Central memory CD4-positive, alpha-beta T cell (primary cell): ENCODE measurements at places on chromosomes 16 and 17.
A peak's percentile ranks its signal among the peaks of the same experiment; 100 is the strongest.

GRCh38 chr17:19979917-19980770 lies 2.5 kb upstream of the AKAP10 start:
- DNase-seq: no peak

DNA sequence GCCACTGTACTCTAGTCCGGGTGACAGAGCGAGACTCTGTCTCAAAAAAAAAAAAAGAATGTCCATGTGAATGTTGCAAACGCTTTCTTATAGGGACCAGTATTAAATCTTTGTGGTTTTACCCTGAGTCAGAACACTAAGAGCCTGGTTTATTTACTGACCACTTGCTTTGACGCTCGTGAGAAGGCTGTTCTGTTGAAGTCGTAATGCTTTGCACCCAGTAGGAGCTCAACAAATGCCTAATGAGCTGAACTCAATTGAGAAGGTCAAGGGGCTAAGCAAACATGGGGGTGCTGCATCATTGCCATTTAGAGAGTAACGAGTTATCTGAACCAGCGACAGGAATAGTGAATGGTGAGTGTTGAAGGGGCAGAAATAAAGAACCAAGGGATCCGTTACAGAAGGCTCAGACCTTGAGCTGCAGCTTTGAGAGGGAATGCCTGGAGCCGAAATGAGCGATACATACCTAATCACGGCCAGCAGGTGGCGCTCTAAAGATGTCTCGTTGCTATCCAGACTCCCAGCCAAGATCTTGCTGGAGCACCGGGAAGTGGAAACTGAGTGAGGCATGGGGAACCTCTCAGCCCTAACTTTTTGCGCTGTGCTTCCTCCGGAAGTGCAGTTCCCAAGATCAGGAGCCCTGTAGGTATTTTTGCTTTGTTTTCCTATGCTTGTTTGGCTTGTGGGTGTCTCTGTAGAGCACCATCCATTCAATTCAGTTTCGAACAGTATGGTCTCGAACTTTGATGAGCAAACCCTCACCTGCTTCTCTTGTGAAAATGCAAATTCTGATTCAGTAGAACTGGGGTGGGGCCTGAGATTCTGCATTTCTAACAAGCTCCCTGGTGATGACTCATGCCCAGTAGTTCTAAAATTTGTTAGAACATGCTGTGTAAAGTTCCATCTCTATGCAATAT lies 12.6 kb upstream of the RNF222 start:
- peak; percentile 66 for DNase-seq

GRCh38 chr16:46883353-46883689 lies 841 bp upstream of the GPT2 start:
- DNase-seq: no peak

DNA sequence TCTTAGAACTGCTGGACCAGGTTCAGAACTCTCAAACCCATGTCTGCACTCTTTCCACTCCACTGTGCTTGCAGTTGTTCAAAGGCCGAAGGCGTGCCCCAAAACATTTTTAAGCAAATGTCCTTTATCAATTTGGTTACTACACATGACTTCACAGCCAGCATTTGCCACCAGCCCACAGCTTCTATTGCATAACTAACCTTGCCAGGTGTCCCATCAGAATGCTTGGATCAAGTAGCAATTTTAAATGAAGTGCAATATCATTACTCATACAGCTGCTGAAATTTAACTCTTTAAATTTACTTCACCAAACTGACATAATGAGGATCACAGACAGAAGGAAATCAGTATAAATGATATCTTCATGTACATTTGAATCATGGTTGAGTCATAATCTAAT lies 29.8 kb upstream of the HS3ST3A1 start:
- DNase-seq: no peak

DNA sequence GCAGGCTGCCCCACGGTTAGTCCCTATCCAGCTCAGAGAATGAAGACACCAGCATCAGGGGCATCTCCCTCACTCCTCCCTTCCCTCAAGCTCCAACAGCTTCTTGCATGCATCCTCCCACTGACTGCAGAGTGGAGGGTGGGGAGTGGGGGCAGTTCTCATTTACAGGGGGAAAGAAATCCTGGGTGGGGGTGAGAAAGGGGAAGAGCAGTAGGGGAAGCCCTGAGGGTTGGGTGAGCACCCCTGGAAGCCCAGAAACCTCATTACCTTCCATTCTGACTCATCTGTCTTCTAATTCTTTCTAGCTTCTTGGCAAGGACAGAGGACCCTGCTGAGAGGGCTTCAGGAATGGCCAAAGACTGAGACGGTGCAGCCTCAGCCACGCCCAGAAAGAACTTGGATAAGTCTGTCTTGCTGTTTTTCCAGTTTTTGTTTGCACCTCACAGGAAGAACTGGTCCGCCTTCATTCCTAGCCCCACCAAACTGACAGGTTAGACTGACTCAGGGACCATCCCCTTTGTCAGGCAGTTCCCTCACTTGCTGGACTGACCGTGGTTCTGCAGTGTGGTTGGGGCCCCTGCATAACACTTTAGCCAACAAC lies 52.5 kb upstream of the WSB1 start:
- DNase-seq: no peak

DNA sequence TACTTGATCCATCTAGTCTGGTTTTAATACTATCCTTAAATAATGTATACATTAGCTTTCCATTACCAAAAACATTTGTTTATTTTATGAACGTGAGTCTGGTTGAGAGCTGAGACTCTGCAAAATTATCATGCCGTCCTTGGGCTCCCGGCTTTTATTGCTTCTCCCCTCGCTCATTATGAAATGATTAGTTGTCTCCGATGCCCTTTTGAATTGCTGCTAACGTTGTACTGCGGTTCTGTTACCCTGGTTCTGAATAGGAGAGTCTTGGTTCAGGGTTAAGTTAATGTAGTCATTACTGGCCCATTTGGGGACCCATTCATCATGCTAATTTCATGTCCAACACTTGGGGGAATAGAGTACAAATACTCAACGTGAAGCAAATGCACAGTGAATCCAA lies 12.8 kb downstream of the XYLT1 start:
- no peak for DNase-seq

DNA sequence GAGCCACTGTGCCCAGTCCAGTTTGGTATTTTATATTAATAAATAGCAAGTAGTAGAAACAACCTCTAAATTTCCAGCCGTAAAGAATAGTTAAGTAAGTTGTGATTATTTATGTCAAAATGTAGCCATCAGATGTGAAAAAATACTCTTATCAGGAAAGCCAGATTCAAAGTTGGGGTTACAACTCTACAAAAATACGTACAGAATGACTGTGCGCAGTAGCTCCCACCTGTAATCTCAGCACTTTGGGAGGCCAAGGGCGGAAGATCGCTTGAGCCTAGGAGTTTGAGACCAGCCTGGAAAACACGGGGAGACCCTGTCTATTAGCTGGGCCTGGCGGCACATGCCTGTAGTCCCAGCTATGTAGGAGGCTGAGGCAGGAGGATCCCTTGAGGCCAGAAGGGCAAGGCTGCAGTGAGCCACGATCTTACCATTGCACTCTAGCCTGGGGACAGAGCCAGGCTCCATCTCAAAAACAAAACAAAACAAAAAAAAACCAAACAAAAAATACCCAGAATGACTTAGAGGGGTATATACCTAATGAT lies 1.7 kb downstream of the PDP2 start:
- no peak for DNase-seq

- DNase-seq: peak; percentile 50
Measured at GRCh38 chr17:66399441-66399840, 97.0 kb downstream of the PRKCA start.

DNA sequence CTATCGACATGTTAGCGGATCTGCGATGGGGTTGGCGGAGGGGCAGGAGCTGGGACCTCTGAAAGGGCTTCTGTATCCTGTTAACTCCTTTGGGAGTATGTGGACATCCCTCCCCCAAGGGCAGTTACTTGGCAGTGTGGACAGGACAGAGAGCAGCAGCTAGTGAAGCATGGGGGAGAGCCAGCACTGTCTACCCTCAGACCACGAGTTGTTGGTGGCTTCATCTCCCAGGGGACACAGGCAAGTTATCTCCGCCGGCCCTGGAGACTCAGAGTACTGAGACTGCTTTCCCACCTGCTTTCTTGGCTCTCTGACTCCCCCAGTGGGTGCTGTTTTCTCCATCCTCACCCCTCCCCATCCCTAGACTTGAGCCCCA lies 5.3 kb upstream of the GFAP start:
- no peak for DNase-seq
